ENCODE measurements at places on chromosomes 5 and 9. TPM values are rescaled to one million over a fixed set of nuclear protein-coding genes. Genes with fewer than 3 reads are reported as not detected.
A peak's percentile ranks its signal among the peaks of the same experiment; 100 is the strongest.

DNA sequence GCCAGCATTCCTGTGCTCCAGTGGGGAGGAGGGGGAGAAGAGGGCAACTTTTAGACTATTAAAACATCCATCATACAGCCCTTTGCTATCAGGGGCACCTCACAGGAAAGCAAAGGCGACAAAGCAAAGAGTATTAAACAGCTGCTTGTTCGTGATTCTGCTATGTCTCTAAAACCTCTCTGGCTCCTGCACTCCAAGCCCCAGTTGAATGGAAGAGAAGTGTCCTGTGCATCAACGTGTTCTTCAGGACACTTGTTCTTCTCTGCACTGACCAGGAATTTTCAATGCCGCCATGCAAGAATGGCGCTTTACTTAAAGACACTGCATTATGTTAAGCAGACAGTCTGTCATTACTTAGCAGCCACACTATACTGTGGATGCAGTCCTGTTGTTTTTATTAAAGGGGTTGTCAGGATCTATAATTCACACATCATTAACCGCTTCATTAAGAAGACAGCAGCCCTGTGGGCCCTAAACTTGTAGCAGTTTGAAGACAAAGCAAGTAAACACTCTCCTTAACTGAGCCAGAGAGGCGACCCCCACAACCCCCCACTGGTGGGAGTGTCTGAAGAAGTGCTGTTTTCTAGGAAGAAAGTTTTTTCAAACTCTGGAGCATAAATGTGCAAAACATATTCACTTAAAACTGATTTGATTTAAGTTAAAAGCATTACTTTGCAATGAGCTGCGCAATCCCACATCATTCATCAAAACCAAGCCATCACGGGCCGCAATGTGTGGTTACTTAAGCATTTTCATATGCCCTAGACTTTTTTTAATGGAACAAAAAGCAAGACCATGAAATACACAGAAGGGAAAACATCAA lies 164.5 kb downstream of the ZNF608 start:
- no peak for DNase-seq

The SHOC1 gene
- total RNA-seq = not detected

The DNAJC21 gene
- total RNA-seq = 26.9 TPM

The LTC4S gene
- total RNA-seq = 1.7 TPM

DNA sequence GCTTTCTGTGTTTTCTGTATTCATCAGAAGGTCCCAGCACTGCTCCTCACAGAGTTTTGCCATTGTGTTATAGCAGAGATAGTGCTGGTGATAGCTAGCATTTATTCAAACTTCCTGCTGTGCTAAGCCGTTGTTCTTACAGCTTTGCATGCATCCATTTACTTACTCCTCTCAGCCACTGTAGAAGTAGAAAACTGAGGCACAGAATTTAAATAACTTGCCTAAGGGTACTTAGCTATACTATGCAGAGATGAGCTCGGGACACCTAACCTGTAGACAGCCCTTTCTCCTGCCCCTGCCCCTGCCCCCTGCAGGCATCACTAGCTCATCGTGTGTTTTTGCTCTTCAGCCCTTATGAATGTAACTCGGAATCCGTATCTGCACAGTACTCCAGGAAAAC lies 227.6 kb downstream of the SAXO1 start:
- DNase-seq = no peak

- peak; percentile 70 for DNase-seq
These were observed 2.8 kb downstream of the MGAT4B start for GRCh38 chr5:179803651-179804554.

- DNase-seq = no peak
These were observed 8.7 kb upstream of the ERAP1 start for GRCh38 chr5:96816411-96816939.

DNA sequence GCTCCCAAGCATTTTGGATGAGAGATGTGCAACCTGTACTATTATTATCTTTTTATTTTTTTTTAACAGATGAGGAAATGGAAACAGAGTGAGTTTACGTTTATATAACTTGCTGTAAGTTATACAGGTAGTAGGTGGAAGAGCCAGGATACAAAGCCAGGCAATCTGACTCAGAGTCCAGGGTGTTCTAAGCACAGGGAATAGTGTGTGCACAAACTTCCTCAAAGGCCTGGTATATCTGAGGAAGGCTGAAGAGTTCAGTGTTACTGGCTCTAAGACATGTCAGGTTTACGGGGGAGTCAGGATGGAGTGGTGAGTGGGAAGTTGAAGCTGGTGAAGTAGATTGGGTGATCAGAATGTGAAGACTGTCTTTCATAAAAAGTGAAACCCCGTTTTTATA lies 353.6 kb downstream of the KDM4C start:
- no peak for DNase-seq

DNA sequence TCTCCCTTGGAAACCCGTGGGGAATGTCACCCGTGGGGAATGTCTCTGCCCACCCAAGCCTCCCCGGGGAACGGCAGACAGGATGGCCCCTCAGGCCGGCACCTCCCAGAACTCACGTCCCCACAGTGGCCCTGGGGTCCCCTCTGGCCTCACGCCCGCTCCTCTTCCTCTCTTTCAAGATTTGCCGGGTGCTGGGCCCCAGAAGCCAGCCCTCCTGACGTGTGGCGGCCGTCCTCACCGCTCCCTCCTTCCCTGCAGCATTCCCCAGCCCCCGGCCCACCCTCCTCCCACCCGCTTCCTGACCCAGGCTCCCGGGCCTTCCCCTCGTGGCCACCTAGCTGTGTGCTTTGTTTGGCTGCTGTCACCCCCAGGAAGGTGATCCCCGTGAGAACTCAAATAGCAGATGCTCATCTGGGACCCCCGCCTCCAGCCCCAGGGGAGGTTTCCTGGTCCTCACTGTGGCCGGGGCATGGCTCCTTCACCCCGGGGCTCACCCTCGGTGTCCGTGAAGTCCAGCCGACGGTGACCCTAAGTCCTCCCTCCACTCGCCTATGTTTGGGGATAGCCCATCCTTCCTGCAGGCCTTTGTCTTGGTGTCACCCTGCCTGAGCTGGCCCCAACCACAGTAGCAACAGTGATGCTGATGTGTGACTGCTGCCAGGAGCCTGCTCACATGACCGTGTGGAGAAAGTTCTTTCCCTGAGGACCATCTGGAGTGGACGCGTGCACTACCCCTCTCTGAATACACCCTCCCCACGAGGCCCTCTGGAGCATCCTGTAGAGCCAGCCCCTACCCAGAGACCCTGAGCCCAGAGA lies 163.3 kb upstream of the IER5L start:
- no peak for DNase-seq

- DNase-seq = peak; percentile 86
These were observed at the start of gene JADE2 for GRCh38 chr5:134524826-134525682. TSS of gene JADE2 (plus strand) at chr5:134525670. CDS start at chr5:134535858, 10,188 bp downstream.

- DNase-seq = no peak
These were observed 8.1 kb downstream of the CD180 start for GRCh38 chr5:67188274-67189078.

DNA sequence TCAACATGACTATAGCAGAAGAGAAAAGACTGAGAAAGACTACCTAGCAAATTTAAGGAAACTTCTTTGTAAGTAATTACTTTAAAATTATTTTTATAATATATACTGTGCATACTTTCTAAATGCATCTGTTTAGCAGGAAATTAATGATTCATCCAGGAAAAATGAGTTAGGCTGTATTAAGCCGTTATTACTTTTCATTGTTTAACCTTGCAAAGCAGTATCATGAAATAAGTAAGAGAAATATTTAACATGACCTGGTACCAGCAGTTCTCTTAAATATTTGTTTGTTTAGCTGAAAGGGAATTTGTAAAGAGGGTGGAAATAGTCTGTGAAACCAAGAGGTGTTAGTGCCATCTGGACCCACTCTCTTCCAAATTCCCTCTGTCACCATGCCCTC lies 175.0 kb downstream of the GNAQ start:
- no peak for DNase-seq

DNA sequence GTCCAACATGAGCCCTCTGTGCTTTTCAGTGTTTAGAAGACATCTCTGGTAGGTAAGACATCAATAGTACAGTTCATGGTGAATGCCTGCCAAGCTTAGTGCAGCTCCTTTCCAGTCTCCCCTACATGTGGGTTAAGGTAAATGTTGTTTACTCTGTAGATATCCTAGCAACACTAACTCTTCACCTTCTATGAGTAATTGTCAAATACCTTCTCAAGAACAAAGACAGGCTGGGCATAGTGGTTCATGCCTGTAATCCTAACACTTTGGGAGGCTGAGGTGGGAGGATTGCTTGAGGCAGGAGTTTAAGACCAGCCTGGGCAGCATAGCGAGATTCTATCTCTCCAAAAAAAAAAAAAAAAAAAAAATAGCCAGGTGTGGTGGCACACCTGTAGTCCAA lies 18.7 kb upstream of the RASGRF2 start:
- DNase-seq = no peak

DNA sequence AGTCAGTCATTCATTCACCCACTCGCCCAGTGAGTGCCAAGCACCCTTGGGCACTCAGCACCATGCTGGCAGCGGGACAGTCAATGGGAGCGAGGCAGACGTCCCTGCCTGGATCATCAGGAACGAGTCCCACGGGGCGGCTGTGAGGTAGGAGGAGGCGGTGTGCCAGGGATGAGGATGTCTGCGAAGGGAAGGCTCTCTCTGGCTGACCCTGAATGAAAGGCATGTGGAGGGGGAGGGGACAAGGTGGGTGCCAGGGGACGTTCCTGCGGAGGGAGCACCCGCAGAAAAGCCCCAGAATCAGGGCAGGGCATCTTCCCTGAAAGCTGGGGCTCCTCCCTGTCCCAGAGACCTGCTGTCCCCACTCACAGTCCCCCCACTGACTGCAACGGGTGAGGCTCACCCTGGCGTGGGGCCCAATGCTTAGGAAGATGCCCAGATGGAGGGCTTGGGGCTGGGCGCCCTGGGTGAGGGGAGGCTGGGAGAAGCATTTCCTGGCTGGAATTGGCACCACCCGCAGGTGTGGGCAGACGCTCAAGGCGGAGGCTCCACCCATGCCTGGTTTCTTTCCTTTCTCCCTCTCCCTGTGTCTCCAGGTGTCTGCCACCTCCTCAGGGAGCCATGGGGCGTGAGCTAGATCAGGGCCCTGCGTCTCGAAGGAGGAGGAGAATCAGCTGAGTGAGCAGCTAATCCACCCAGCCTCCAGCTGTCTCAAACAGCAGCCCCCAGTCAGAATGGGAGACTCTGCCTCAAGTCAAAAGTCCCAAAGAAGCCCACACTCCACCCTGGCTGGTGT lies 179.0 kb upstream of the PPP1R26 start:
- no peak for DNase-seq

DNA sequence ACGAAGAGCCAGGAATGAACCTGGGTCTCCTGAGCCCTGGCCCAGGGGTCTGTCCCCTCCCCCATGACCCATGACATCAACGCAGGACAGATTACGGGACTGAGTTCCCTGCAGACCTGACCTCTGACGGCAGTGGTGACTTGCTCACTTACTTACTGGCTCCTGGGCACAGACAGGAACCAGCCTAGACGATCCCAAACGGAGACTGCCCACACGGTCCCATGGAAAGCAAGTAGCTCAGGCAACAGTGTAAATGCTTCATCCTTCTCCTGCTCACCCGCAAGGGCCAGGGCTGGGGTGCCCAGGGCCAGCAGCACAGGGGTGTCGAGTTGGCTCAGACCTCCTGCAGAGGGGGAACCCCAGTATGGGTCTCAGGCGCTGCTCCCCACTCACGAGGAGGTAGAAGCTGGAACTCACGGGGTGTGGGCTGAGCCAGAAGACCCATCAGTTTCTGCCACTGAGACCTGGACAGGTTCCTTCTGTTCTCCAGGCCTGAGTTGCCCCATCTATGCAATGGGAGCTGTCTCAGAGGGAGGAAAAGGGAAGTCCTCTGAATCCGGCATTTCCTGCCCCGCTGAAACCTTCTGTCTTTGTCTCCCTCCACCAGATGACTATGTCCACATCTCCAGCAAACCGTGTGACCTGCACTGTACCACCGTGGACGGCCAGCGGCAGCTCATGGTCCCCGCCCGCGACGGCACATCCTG lies 5.6 kb downstream of the ADAMTSL2 start:
- no peak for DNase-seq

The PCSK1 gene
- total RNA-seq = 0.10 TPM

GRCh38 chr9:1794547-1795270 lies 220.4 kb upstream of the SMARCA2 start:
- DNase-seq = no peak

DNA sequence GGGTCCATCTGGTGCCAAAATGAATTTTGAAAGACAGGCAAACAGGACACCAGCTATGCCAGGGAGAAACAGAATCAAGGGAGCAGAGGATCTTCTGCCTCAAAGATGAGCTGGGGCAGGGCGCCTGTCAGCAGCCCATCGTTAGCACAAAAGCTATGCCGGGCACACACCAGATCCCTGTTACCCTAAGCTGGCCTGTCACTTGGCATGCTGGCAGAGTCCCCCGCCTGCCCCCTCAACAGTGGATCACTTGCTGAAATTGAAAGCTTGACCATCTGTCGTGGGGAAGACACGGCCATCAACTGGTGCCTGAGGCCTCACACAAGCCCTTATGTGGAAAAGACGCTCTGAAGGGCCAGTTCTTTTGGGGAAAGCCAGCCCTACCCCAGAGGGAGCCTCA lies 256.4 kb downstream of the EBF1 start:
- no peak for DNase-seq

DNA sequence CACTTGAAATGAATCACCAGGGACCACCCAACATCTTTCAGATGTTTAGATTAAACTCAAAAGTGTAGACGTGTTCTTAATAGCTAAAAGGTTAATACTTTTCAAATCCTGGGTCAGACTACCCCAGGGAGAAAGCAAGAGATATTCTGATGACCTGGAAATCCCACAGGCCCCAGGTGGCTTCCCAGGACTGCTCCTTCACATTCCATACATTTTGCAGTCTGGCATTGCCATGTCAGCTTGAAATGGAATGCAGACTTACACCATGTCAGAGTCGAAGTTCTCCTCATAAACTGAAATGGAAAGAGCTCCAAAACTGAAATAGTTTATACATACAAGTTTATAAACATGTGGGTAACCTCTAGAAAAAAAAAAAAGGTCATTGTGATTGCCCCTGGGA lies 61.5 kb downstream of the TMEM167A start:
- no peak for DNase-seq

The SLC36A2 gene
- not detected for total RNA-seq

- peak; percentile 0 for DNase-seq
These were observed 250.3 kb downstream of the DMAC1 start for GRCh38 chr9:7549249-7549648.

GRCh38 chr9:109599131-109599530 lies 101.0 kb upstream of the PTPN3 start:
- DNase-seq = no peak

GRCh38 chr5:60896991-60897390 lies 47.9 kb downstream of the ERCC8 start:
- DNase-seq = no peak

DNA sequence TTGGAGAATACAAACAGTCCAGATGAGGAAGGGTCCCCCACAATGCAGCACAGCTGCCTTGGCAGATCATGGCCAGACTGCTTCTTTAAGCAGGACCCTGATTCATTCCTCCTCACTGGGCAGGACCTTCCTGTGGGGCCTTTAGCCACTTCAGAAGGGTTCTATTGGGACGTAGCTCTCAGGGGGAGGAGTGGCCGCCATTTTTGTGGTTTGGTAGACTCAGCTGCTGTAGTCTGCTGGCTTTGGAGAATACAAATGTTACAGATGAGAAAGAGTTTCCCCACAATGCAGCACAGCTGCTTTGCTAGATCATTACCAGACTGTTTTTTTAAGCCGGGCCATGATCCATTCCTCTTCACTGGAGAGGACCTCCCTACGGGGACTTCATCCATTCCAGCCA lies 57.4 kb downstream of the TMEM38B start:
- DNase-seq = no peak
